ENCODE measurements at places on chromosomes 3 and 15. TPM values are rescaled to one million over a fixed set of nuclear protein-coding genes. Genes with fewer than 3 reads are reported as not detected.

GRCh38 chr15:51190424-51191068 is 95.8 kb upstream of the TNFAIP8L3 start:
- no peaks in the 10 kb centered on the region for H3K4me1 ChIP-seq
- H3K4me3 ChIP-seq = no peak overlapping the region
- no peak overlapping the region for H3K27ac ChIP-seq
- H3K36me3 ChIP-seq = no peaks in the 10 kb centered on the region

The GCSAM gene
- 14.5 TPM for total RNA-seq

DNA sequence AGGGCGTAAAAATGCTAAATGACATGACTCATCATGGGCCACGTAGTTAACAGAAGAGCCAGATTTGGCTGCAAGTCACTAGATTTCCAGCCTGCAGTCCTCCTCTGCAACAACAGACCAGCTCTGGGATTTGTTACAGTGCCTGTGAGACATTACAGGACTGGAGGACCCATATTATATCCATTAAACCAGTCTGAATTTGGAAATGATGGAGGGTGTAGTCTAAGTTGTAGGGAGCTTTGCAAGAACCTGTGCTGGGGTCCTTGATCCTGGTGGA is 10.8 kb downstream of the ZNF774 start:
- H3K4me3 ChIP-seq = no peak overlapping the region
- no peaks in the 10 kb centered on the region for H3K36me3 ChIP-seq
- no peaks in the 10 kb centered on the region for H3K27me3 ChIP-seq
- DNase-seq = no peak
- H3K27ac ChIP-seq = no peak overlapping the region
- peaks cover 21% of the 10 kb centered on the region for H3K4me1 ChIP-seq

The ETV5 gene
- total RNA-seq = 1.1 TPM

- no peak overlapping the region for H3K27ac ChIP-seq
- peaks cover 27% of the 10 kb centered on the region for H3K27me3 ChIP-seq
- no peaks in the 10 kb centered on the region for H3K36me3 ChIP-seq
- H3K4me3 ChIP-seq = no peak overlapping the region
- peaks cover 11% of the 10 kb centered on the region for H3K4me1 ChIP-seq
- peak; percentile 23 for DNase-seq
Observed at GRCh38 chr3:12395349-12396012, 88.8 kb upstream of the TSEN2 start.

The NR1I2 gene
- 0.88 TPM for total RNA-seq

DNA sequence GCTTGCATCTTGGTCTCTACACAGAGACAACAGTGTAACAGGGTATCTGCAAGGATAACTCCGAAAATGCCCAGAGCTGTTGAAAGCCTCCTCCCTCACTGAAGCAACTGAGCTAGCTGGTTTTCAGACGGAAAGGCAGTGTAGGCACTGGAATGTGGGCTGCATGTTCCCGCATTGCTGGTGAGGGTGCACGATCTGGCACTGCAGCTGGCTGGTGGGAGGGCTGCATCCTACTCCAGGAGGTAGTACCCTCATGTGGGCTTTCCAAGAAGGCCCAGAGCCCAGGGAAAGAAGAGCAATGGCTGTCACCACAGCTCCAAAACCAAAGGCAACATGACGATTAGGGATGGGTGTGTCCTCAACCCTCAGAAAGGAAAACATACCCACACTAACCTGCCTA is 28.7 kb upstream of the RPS17 start:
- no peak overlapping the region for H3K4me3 ChIP-seq
- H3K27me3 ChIP-seq = peaks cover 7% of the 10 kb centered on the region
- H3K4me1 ChIP-seq = no peaks in the 10 kb centered on the region
- H3K27ac ChIP-seq = no peak overlapping the region
- DNase-seq = no peak
- no peaks in the 10 kb centered on the region for H3K36me3 ChIP-seq

GRCh38 chr15:92921215-92922131 is 21.3 kb downstream of the CHD2 start:
- peaks cover 64% of the 10 kb centered on the region for H3K36me3 ChIP-seq
- DNase-seq = peak; percentile 58
- peak overlapping the region; percentile 30 for H3K4me3 ChIP-seq
- H3K4me1 ChIP-seq = peaks cover 85% of the 10 kb centered on the region
- H3K27ac ChIP-seq = peak overlapping the region; percentile 89

The CAPN3 gene
- 0.83 TPM for total RNA-seq

The MITF gene
- total RNA-seq = not detected

- H3K27ac ChIP-seq = no peak within 1 kb of the TSS
- peaks cover 42% of the 10 kb centered on the region for H3K27me3 ChIP-seq
- peaks cover 2% of the 10 kb centered on the region for H3K4me1 ChIP-seq
- H3K4me3 ChIP-seq = no peak within 1 kb of the TSS
- DNase-seq = no peak
Observed at GRCh38 chr3:77039606-77040171, at the start of gene ROBO2. Gene ROBO2, plus strand, starts transcription at chr3:77040099. Its CDS starts 687 bp downstream, at chr3:77040786.

The PIGZ gene
- total RNA-seq = 0.12 TPM

DNA sequence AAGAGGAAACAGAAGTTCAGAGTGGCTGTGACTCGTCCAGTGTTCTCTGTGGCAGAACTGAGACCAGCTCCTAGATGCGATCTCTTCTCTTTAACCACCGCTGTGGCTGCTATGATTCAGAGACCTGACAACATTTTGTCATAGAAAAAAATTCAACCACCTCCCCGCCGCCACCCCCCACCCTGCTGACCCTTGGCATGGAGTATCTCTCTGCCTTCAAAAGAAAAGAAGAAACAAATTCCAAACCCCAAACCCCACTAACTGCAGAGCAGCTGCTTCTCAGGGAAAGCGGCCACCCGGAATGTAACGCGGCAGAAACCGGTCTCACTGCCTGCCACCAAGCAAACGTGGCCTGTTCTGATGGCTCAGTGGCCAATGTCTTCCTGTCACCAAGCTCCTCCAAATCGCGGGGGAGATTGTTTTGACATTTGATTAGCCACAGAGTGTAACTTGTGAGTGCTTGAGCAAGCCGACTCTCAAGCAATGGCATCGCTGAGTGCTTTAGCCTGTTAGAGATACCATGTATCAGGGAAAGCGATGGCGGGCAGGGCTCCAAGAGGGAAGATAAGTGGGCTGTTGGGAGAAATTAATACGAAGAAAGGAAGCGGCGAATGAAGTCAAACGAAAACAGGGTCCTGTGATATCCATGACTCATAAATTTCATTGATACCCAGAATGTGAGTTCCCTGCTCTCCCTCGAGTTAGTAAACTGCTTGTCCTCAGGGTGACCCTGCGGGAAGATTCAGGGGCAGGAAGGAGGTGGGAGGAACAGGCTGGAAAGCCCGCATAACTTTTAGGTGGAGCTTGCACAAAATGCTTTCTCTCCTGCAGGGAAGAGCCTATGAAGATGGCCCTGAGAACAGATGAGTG is 44.8 kb upstream of the TLE3 start:
- DNase-seq = peak; percentile 68
- H3K36me3 ChIP-seq = no peaks in the 10 kb centered on the region
- H3K27ac ChIP-seq = no peak overlapping the region
- H3K4me3 ChIP-seq = no peak overlapping the region

GRCh38 chr3:99706410-99706809 is 68.0 kb downstream of the COL8A1 start:
- H3K36me3 ChIP-seq = no peaks in the 10 kb centered on the region
- no peak for DNase-seq
- H3K27me3 ChIP-seq = peaks cover 2% of the 10 kb centered on the region
- no peak overlapping the region for H3K4me3 ChIP-seq
- no peaks in the 10 kb centered on the region for H3K4me1 ChIP-seq

- H3K4me3 ChIP-seq = peak overlapping the region; percentile 87
- H3K27me3 ChIP-seq = no peaks in the 10 kb centered on the region
- DNase-seq = no peak
- no peak overlapping the region for H3K27ac ChIP-seq
- peaks cover 51% of the 10 kb centered on the region for H3K4me1 ChIP-seq
Observed at GRCh38 chr3:48445277-48445882, 1.2 kb upstream of the ATRIP start.

DNA sequence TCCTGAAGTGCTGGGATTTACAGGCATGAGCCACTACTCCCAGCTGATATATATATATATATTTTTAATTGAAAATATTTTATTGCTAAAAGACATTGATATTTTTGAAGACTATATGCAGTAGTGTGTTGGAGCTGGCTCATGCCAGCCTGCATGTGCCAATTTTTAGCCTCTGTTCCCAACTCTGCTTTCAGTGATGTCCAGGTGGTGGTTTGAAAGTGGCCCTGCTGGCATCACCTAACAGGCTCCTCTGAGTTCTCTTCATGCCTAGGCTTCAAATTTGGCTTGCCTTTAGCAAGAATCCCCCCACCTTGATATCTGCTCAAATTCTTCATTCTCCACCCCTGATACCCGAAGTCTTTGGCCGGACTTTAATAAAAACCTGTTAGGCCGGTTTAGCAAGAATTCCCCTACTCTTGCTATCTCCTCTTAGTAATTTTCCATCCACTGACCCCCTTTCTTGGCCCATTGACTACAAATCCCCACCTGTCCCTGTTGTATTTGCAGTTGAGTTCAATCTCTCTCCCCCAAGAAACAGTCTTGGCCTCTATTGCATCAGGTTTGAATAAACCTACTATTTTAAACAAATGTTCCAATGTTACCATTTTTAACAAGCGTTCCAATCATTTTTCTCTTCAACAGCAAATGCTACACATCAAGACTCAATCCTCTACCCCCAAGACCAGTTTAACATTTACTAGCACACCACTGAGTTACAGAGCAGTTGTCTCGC is 23.9 kb upstream of the CTSH start:
- no peak overlapping the region for H3K4me3 ChIP-seq
- H3K27me3 ChIP-seq = no peaks in the 10 kb centered on the region
- H3K36me3 ChIP-seq = no peaks in the 10 kb centered on the region
- H3K27ac ChIP-seq = no peak overlapping the region
- H3K4me1 ChIP-seq = no peaks in the 10 kb centered on the region
